Activated naive CD4-positive, alpha-beta T cell (primary cell): ENCODE measurements at places on chromosomes 2 and 18.

- DNase-seq = no peak
Observed at GRCh38 chr18:11901826-11902438, 6.2 kb downstream of the MPPE1 start.

DNA sequence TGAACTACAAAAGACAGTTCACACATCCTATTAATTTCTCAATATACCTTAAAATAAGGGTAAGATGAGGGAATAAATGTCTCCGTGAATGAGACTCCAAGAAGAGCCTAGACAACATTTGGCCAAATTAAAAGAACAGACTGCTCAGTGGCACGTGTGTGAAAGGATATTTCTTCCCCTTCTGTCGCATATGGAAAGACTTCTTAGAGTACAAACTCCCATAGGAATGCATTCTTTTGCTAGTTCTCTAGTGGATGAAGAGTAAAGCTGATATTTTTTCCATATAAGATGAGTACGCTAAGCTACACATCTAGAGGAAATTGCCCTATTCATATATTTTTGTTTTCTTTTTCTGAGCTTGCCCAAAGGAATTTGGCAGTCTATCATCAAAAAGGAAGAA lies 710.0 kb upstream of the ID2 start:
- no peak for DNase-seq

- DNase-seq = no peak
Observed at GRCh38 chr18:59957957-59958356, 58.2 kb downstream of the PMAIP1 start.

DNA sequence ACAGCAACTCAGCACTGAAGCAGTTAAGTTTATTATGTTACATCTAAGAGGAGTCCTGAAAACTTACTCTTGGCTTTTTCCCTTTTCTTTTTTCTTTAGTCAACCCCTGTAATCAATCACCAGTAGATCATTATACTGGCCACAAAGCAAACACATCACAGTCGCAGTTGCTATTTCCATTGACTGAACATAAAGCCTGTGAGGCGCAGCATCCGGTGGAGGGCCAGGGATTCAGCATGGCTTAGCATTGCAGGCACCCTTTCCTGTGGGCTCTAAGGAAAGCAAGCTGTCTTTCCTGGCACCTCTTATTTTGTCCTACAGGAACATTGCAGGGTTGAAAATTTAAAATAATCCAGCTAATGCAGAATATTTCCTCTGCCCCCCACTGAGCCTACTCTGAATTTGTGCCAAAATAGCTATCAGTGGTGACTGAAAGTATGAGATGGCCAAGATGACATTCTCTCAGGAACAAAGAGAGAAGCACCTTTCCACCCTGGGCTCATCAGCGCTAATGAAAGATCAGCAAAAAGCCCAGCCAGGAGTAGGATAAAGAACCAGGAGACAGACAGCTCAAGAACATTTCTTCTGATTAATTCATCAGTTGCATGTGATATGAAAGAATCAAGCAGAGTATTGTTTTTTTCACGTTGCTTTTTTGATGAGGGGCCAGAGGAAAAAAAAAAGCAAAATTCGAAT lies 85.3 kb upstream of the SULT1C3 start:
- no peak for DNase-seq

DNA sequence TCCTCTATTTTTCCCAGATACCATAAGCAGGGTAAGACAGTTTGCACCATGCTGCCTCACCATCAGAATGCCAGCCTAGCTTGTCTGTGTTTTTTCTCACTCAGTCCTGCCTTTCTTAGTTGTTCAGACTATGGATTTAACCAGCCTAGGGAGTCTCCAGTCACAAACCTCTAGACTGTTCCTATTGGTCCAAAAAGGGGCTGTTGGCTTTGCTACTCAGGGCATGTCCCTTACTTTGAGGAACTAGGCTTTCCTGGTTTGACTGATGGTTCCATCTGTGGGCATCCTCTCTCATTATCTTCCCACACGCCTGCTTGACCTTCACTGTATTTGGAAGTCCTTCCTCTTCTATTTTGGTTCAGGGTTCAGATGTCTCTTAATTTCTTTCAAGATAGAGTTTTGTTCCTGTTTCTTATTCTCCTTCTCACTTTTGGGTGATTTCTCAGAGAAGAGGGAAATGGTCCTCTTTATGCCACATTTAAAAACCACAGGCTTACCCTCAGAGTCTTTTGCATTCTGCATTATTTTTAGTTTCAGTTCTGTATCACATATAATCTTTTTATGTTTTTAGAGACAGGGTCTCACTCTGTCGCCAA lies 31.3 kb upstream of the TMEM131 start:
- DNase-seq = no peak

DNA sequence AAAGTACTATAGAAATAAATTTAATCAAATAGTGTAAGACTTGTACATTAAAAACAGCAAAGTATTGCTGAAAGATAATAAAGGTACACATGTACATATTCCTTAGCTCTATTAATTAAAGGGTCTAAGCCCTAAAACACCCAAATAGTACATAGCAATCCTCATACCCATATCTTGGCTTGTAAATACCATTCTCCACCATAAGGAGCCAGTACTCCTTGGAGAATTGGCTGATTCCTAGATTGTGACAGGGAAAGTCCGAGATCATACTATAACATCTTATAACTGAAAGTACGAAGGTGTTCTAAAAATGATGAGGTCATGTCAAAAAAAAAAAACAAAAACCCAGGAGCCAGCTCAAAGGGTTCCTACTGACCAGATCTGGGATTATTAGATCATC lies 614.6 kb downstream of the SUCLG1 start:
- no peak for DNase-seq

GRCh38 chr2:24912986-24913385 lies 7.1 kb downstream of the ADCY3 start:
- DNase-seq = no peak

- DNase-seq = no peak
Observed at GRCh38 chr2:220043990-220044335, 416.5 kb downstream of the SLC4A3 start.

DNA sequence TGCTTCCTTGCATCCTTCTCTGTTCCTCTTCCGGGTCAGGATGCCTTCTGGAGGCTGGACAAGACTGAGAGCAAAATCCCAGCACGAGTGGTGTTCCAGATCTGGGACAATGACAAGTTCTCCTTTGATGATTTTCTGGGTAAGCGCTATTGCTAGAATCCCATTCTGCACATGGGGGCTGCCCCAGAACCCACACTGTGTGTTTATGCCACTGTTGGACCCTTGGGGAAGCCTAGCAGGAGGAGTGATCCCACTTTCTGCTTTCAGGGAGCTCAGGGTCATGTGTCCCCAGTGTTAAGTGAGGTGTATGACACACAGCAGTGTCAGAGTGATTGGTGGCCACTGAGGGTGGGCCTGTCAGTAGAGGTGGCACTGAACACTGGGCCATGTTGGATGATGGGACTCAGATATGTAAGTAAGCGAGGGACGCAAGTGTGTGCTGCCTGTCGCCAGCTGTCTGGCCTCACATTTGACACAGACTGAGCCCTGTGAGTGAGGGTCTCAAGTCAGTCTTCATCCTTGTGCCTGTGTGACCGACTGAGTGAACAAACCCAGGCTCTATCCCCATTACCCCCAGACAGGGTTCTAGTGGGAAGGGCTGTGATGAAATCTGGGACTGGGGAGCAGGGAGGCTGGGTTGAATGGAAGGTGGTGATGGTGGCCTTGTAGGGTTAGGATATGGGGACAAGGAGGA lies 220.9 kb downstream of the DYSF start:
- DNase-seq = no peak

DNA sequence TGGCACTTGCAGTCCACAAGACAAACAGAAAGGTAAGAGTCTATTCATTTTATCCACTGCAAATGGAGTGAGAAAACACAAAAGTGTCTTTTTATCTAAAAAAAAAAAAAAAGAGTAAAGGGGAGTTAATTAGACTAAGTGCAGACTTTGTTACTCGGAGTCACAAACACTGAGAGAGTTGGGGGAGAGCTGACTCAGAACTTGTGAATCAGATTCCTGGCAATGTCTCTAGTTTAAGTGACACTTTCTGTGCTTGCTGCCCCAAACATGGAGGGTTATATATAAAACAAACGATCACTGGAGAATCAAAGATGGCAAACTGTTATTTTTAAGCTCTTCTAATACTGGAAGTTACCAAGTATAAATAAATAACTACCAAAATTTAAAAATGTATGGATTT lies 505.8 kb upstream of the NRP2 start:
- DNase-seq = no peak

- no peak for DNase-seq
Observed at GRCh38 chr2:240397542-240397916, 37.9 kb upstream of the GPC1 start.

DNA sequence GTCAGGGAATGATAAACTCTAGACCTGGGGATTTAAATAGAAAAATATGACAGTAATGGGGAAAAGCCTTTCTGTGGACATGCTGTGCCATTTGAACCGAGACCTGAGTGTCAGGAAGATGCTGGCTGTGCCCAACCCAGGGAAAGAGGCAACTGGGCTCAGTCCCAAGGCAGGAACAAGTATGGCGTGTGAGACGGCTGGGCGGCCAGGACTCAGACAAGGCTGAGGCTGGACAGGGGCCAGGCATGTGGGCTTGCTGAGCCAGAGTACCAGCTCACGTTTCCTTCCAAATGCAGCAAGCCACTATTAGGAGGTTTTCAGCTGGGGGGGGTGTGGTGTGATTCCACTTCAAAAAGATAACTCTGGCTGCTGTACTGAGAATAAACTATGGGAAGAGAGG lies 92.4 kb downstream of the INPP5D start:
- no peak for DNase-seq

DNA sequence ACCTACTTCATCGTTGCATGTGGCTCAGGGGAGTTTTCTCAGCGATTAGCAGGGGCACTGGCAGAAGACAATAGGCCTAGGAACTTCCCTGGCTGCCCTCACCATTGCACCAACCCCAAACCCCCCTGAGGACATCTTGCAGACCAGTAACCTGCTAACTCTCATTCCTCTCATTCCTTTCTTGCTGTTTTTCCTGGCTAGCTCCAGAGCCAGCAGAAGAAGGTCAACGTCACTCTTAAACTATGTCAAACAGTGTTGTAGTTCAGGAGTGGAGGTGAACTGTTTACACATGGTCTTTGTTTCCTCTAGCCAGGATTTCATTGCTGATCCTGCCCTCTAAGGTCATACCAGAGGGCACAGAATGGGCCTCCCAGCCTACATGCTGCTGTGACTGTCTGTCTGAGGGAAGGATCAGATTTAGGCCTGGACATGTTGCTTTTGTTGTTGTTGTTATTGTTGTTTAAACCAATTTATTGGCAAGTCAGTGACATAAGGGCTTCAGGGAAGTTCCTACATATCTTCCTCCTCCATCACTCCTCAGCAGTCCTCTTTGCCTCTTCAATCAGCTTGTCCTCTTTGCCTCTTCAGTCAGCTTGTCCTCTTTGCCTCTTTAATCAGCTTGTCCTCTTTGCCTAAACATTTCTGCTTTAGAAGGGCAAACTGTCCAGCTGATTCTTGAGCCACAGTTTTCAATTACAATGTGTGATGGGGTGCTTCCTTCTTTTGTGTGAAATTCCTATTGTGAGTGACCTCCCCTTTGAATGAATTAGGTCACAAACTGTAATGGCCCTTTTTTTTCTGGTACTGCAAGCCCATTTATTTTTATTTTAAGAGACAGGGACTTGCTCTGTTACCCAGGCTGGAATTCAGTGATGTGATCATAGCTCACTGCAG lies 471.9 kb upstream of the TNP1 start:
- DNase-seq = no peak

DNA sequence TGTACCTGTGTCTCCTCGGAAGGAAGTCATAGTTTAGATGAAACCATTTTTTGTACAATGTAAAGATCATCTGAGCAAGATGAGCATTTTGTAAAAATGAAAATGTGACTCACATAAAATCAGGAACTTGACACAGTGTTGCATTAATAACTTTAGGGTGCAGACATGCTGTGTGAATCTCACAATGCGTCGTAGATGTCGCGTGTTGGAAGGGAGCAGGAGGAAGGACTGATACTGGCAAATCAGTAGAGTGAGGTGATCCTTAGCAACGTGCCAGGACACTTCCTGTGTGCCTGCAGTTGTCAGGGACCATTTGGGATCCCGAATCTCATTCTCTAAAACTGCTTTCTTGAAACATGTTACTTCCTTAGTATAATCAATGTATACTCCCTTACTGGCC lies 103.1 kb downstream of the SH3BP4 start:
- DNase-seq = no peak

GRCh38 chr18:35971661-35972196 lies 750 bp upstream of the RMP24 start:
- DNase-seq = no peak

- no peak for DNase-seq
Observed at GRCh38 chr2:127305990-127306585, 12.1 kb upstream of the ERCC3 start.

DNA sequence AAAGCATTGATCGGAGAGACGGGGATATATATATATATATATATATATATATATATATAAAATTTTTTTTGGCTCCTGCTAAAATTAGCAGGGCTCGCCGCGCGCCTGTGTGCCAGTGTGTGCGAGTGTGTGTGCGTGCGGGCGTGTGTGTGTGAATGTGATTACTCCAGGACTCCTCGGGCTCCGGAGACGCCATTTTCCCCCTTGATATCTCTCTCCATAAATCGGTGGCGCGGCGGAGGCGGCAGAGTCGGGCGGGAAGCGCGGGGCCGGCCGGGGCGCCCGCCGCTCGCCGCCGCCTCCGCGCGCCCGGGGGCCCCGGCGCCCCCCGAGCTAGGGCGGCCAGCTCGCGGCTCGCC lies 795 bp upstream of the SETBP1 start:
- DNase-seq = no peak

- DNase-seq = no peak
Observed at GRCh38 chr2:43605079-43605655, 9.3 kb upstream of the THADA start.

GRCh38 chr18:76615065-76615733 lies 120.2 kb upstream of the ZNF516 start:
- no peak for DNase-seq

- no peak for DNase-seq
Observed at GRCh38 chr2:102208774-102209173, 22.0 kb downstream of the IL1RL2 start.

- DNase-seq = no peak
Observed at GRCh38 chr2:127420039-127420864, 2.0 kb downstream of the PROC start.

DNA sequence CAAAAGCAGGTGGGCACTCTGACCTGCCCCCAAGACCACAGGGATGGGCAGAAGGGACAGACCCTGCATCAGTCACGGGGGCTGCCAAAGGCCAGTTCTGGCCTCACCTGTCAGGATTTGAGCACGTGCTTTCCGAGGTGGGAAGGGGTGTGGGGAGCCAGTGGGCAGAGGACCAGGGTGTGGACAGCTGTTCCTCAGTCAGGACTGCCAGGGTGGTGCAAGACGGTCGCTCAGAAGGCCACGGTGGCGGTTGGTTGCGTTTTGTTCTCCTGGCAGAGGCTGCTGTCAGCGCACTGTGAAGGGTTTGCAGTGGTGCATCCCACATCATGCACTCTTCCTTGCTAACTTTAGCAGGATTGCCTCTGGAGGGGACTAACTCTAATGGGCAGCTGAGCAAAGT lies 665.3 kb upstream of the RAB6C start:
- DNase-seq = no peak

GRCh38 chr2:65309699-65310098 lies 82.1 kb downstream of the ACTR2 start:
- DNase-seq = no peak
